Fibroblast of the aortic adventitia (primary cell): ENCODE measurements at places on chromosomes 2 and 18. TPM values are rescaled to one million over a fixed set of nuclear protein-coding genes. Genes with fewer than 3 reads are reported as not detected.

The UGT1A5 gene
- total RNA-seq: not detected in 2 replicates

The IL18RAP gene
- total RNA-seq: 0.09 TPM in 1 of 2 replicates, not detected in the other

The CPO gene
- total RNA-seq: 0.18 TPM in 1 of 2 replicates, not detected in the other

The KANSL1L gene
- 28.2 and 43.4 TPM in 2 replicates for total RNA-seq

The MTERF4 gene
- 36.5 and 73.4 TPM in 2 replicates for total RNA-seq

The GREB1L gene
- 1.9 and 3.7 TPM in 2 replicates for total RNA-seq

The PROKR1 gene
- total RNA-seq: not detected in 2 replicates

The TFCP2L1 gene
- under 0.01 TPM in 1 of 2 replicates, not detected in the other for total RNA-seq

The DRC1 gene
- total RNA-seq: not detected in 2 replicates

The MAP3K19 gene
- total RNA-seq: not detected in 2 replicates

The LRATD1 gene
- total RNA-seq: 0.08 and 0.36 TPM in 2 replicates

The OTOS gene
- total RNA-seq: not detected in 2 replicates

The LYG2 gene
- total RNA-seq: not detected in 2 replicates

The GPR39 gene
- 0.41 and 12.7 TPM in 2 replicates for total RNA-seq

The BMP10 gene
- total RNA-seq: not detected in 2 replicates

The TACR1 gene
- 0.09 TPM in 1 of 2 replicates, not detected in the other for total RNA-seq

The MALL gene
- total RNA-seq: 10.1 and 442 TPM in 2 replicates

The FOXI3 gene
- total RNA-seq: not detected in 2 replicates

The TMEM163 gene
- total RNA-seq: not detected in 2 replicates

DNA sequence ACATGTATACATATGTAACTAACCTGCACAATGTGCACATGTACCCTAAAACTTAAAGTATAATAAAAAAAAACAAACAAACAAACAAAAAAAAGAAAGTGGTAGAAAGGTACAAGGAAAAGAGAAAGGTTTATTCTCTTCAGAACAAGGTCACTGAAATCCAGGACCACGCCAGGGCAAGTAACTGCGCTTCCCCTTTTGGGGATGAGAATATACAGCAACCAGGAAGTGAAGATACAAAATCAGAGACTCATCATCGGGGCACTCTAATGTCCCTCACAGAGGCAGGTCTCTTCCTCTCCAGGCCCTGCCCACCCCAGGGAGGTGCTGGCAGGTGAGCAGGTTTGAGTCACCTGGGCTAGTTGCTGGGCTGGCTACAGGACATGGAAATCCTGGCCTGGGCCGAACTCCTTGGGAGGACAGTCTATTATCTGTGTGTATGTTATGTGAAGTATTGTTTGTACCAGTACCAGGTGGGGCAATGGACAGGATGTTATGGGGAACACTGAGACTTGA, 100.4 kb upstream of the GPR45 start:
- no peak for DNase-seq

GRCh38 chr2:20370191-20370590, 19.5 kb upstream of the PUM2 start:
- DNase-seq: no peak

DNA sequence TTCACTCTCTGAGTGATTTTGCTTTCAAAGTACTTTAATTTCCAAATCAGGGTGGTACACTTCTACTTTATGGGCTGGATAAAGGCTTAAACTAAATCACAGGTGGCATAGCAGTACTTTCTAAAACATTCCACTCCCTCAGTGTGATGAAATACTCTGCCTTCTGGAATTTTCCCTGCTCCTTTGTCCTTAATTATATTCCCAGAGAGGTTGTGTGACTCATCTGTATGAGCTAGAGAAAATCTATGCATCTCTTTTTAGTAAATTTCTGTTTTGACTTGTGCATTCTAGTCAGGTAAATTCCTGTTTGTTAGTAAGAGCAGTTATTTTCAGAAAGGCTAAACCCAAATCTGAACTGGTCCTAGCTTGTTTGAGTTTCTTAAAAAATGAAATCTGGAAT, 29.0 kb upstream of the PLA2R1 start:
- DNase-seq: peak; percentile 72

- DNase-seq: peak; percentile 35
These were observed 94.4 kb downstream of the MEP1B start for GRCh38 chr18:32284284-32284683.

DNA sequence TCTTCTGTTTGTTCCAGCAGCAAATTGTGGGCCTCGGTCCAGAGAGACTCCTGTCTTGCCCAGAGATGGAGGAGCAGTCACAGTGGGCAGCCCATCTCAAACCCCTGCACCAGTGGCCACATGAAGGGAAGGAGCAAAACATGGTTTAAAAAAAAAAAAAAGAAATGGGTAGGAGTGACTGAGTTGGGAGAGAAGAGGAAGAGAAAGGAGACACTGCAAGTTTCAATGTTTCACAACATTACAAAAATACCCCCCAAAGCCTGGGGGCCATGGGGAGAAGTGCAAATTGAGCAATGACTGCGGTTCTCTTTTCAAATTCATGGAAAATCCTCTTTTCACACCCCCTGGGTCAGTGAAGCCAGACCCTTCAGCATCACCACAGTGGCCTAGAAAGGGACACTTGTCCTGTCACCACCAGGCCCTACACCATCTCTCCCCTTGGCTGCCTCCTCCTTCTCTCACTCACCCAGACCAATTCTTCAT, 117.1 kb downstream of the ZFP36L2 start:
- DNase-seq: peak; percentile 46

DNA sequence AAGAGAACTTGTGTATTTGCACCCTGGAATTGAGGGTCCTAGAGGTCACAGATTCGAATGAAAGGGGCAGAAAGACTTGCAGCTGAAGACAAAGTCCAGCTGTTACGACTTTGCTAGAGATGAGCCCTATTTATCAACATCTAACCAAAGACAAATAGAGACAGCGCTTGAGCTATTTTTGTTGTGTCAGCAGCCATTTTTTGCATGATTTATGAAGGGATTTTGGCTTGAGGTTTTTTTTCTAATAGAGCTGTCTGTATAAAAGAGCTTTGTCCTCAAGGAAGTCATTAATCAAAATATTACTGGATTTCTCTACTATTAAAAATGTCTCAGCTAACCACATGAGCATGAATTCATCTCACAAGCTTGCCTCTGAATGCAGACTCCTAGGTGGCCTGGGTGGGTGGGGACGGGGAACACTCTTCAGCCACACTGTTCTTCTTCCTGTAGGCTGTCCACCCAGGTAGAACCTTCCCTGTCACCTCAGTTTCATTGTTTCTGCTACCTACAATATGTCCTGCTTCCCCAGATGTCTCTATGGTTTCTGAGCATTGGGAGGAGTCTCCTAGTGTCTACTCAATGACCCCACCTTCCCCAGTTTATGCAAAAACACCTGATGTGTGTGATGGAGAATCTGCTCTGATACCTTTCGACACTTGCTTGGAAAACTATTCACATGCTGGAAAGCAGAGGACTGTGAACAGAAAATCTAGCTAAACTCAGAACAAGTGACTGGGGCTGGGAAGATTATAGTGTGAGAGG, 7.2 kb upstream of the CD226 start:
- no peak for DNase-seq

DNA sequence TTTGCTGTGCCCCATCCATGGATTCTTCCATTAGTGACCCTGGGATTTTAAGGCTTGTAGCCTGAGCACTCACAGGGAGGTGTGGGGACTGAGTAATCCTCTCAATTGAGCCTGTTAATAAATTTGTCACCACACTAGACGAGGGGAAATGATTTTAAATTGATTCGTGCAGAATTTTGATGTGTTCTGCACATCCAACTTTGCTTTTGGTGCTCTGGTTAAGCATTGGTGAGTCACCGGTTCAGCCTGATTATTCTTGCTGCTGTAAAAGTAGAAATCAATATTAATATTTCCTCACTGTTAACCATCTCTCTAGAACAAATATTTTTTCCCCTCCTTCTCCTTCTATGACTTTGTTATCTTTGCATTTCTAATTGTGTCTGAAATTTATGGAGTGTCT, 482.0 kb downstream of the TSN start:
- DNase-seq: no peak

- DNase-seq: peak; percentile 55
These were observed 153.8 kb downstream of the MAP2 start for GRCh38 chr2:209577376-209578357.

DNA sequence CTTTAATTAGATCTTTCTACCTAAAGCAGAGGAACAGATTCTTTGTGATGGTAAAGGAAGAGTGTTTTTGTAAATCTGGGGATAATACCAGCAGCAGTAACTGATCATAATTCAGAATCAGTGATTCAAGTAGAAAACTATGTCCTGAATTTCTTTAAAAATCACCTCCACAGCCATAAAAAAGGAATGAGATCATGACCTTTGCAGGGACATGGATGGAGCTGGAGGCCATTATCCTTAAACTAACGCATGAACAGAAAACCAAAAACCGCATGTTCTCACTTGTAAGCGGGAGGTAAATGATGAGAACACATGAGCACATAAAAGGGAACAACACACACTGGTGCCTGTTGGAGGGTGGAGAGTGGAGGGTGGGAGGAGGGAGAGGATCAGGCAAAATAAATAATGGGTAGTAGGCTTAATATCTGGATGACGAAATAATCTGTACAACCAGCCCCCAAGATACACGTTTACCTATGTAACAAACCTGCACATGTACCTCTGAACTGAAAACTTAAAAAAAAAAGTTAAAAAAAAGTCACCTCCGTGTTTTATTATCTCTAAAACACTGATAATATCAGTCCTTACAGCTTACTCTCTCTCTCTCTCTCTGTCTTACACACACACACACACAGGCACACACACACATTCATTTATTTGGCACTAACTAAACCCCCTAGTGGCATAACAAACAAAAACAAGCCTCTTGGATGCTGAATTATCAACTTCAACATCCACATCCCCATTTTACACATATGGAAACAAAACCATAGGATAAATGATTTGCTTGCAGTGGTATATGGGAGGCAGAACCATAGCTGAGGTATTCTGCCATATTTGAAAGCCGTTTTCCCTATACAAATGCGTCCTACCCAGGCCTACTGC, 1.4 kb downstream of the TM4SF20 start:
- DNase-seq: no peak

DNA sequence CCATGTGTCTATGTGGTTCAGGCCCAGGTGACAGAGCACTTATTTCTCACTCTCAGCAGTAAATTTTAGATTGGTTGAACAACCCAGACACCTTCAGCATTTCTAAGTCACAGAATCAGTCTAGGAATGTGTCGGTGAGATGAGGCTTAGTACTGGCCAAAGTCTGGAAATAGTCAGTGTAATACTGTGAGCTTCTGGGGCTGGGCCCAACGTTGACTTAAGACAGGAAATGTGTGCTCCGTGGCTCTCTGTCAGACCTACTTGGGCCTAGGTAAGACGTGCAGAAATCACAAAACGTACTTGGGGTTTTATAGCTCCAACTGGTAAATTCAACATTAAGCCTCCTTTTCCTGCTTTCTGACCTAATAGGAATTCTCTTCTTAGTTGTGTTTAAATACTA, 160.3 kb upstream of the COL3A1 start:
- DNase-seq: peak; percentile 59

GRCh38 chr2:42010743-42011298, 37.0 kb upstream of the PKDCC start:
- peak; percentile 76 for DNase-seq

DNA sequence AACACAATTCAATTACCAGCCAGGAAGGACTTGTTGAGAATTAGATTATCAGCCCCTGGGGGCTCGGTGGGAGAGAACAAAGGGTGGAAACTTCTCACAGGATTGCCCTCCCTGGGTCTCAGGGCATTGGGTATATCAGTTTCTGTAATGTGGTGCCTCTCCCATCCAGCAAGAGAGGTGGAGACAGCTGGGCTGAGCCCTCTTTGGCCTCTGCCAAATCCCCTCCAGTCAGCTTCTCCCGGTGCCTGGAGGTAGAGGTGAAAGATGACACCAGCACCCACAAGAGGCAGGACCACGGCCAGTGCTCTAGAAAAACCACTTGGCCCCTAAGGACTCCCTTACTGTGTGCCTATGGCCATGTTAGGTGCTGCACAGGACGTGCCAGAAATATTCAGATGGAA, 179.7 kb downstream of the HAUS1 start:
- no peak for DNase-seq

GRCh38 chr2:2729246-2729645, 398.2 kb upstream of the MYT1L start:
- DNase-seq: no peak

DNA sequence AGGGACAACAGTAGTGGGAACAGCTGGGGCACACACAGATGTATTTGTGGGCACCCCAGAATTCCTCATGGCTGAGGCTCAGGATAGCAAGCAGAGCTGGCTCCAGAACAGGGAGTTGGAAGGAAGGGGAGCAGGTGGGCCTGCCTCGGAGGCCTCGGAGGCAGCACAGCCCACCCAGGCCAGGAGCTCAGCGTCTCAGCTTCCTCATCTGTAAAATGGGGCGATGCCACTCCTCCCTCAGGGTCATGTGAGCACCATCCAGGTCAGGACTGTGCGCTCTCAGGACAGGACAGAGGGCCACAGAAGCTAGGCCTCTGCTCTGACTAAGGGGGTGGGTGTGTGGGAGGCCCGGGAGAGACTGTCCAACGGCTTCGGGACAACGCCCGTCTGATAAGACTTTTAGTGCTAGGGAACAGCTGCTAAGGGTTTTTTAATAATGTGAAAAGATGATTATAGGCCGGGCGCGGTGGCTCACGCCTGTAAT, 106.2 kb downstream of the HDAC4 start:
- DNase-seq: no peak

DNA sequence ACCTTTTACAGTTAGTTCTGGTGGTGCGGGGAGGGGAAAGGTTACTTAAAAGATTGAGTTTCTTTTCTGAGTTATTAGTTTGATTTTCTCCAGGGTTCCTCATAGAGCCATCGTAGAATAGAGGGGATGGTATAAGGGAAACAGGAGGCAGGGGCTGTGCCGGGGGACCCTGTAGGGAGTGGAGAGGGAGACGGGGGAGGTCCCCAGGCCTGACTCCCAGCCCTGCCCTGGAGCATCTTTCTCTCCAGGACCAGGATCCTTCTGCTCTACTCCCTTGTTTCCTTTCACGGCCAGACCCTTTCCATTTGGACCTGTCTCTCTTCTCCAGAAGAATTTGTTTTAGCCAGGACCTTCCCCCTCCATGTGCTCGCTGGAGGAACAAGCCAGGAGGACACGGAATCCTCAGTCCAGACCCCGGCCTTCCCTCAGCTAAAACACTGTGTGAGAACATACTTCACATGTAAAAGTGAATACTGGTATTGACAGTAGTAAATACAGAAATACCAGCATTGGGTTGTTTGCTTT, 35.4 kb downstream of the DGKD start:
- no peak for DNase-seq
